ENCODE measurements at places on chromosomes 5 and 9.

DNA sequence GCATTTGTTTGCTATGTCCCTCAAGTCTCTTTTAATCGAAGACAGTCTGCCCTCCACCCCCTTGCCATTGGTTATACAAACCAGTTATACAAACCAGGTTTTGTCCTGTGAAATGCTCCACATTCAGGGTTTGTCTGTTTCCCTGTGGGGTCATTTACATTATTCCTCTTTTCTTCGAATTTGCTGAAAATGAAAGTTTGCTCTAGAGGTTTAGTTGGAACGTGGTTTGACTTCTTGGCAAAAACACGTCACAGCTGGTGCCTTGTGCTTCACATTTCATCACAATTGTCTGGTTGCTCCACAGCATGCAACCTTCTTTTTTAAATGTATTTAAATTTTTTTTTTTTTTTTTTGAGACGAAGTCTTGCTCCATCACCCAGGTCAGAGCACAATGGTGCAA is 4.2 kb upstream of the HAVCR2 start:
- DNase-seq: no peak

GRCh38 chr5:134249469-134250379 is 23.9 kb upstream of the PPP2CA start:
- no peak for DNase-seq

- no peak for DNase-seq
Measured at GRCh38 chr9:18397076-18397475, 76.9 kb upstream of the ADAMTSL1 start.

GRCh38 chr9:109705515-109705914 is 74.5 kb upstream of the PALM2AKAP2 start:
- DNase-seq: peak; percentile 16

DNA sequence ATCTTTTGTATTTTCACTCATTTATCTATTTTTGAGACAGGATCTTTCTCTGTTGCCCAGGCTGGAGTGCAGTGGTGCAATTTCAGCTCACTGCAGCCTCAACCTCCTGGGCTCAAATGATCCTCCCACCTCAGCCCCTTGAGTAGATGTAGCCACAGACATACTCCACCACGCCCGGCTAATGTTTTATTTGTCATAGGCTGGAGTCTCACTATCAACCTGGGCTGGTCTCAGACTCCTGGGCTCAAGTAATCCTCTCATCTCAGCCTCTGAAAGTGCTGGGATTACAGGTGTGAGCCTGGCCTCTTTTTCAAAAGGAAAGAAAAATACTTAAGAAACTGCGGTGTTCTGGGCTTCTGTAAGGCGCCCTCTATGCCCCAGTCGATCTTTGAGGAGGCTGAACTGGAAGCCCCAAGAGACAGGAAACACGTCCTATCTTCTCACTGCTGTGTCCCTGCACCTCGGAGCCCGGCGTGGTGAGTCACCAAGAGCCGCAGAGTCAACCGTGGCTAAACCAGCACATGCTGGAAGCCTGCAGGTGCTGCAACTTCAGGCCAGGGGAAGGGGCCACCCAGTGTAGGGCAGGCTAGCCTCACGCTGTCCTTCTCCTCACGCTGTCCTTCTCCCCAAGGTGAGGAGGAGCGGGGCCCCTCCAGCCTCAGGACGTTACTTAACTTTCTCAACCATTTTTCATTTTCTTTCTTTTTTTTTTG is 15.2 kb upstream of the LHX3 start:
- no peak for DNase-seq

GRCh38 chr5:148732692-148733091 is 78.4 kb upstream of the HTR4 start:
- DNase-seq: no peak

- DNase-seq: no peak
Measured at GRCh38 chr9:20364959-20365358, 257.3 kb downstream of the MLLT3 start.

DNA sequence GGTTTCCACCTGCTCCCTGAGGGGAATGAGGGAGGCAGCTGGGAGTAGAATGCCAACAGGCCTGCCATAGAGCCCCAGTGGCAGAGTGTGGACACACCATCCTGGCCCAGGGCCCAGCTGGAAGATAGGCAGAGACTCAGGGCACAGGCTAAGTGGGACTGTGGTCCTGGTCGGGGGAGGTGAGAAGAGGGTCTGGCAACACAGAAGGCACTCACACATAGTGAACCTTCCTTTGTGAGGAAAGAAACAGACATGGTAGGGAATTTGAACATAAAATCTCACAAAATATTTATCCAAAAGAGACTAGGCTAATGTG is 41.2 kb downstream of the WDR36 start:
- no peak for DNase-seq

DNA sequence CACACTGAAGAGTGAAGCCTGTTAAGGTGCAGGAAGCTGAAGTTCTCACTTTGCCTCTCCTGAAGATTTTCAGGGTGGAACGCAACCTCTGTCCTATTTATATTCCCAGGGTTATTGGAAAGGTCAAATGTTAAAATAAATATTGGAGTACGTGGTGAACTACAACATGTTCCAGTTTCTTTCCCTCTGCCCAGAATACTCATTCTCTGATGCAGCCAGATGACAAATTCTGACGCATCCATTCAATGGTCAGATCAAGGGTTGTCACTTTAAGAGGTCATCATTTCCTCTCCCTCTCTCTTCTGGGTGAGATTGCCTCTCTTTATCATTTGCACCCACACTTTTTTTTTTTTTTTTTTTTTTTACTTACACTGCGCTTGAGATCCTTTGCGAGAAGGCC is 277.1 kb downstream of the BRINP1 start:
- no peak for DNase-seq

- DNase-seq: no peak
Measured at GRCh38 chr9:92635760-92636159, 34.2 kb downstream of the IPPK start.

DNA sequence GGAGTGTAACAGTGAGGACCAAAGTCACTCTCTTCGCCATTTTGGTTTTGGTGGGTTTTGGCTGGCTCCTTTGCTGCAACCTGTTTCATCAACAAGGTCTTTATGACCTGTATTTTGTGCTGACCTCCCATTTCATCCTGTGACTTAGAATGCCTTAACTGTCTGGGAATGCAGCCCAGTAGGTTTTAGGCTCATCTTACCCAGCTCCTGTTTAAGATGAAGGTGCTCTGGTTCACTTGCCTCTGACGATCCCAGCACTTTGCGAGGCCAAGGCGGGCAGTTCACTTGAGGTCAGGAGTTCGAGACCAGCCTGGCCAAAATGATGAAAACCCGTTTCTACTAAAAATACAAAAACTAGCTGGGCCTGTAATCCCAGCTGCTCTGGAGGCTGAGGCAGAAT is 1.8 kb upstream of the CKS2 start:
- DNase-seq: no peak

DNA sequence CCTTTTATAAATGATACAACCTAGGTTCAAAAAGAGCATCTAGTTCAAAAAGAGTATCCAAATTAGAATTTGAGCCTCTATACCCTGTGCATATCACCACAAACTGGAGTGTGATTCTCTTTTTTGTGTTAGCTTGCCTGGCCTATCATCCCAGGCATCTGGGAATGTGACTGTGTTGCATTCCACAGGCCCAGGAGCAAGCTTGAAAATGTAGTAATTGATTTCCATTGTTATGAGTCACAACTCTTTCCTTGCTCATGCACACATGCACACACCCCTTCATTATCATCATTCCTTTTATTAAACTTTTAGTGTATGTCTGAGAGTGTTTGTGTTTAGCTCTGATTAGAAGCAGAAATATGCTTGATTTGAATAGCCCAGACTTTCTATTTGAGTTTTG is 75.2 kb downstream of the FCHO2 start:
- DNase-seq: peak; percentile 70

DNA sequence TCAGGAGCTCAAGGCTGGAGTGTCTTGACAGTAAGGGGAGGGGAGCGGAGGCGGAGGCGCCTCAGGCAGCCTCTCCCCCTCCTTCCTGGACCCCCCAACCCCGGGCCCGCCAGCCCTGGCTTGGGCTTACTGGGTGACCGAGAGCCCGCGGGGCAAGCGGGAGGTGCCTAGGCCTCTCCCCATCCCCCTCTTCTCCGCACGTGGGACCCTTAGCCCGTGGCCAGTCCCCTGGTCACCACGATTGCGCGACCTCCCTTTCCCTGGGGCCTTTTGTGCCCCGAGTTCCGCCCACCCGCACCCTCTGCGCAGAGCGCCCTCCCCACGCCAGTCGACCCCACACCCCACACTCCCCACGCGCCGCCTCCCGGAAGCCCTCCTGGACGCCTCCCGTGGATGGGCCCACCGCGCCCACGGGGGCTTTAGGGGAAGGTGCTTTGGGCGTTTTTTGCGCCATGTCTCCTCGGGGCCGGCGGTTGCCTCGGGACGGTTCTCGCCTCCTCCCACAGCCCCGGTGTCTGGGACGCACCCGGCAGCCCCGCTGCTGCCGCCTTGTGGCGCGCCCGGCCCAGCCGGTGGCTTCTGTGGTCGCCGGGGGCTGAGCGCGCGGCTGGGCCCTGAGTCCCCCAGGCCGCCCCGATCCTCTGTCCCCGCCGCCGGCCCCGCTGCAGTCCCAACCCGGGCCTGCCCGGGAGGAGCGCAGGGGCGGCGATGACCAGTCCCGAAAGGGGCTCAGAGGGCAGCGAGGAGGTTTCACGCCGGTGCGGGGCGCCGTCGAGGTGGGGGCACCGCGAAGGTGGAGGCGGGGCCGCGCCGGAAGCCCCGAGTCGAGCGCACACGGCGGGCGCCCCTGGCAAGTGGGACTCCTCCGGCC is 3.2 kb downstream of the TOR4A start:
- DNase-seq: no peak

GRCh38 chr9:38119560-38120236 is 50.7 kb upstream of the SHB start:
- peak; percentile 34 for DNase-seq

GRCh38 chr5:122600924-122601323 is 174.0 kb upstream of the SNX2 start:
- no peak for DNase-seq

DNA sequence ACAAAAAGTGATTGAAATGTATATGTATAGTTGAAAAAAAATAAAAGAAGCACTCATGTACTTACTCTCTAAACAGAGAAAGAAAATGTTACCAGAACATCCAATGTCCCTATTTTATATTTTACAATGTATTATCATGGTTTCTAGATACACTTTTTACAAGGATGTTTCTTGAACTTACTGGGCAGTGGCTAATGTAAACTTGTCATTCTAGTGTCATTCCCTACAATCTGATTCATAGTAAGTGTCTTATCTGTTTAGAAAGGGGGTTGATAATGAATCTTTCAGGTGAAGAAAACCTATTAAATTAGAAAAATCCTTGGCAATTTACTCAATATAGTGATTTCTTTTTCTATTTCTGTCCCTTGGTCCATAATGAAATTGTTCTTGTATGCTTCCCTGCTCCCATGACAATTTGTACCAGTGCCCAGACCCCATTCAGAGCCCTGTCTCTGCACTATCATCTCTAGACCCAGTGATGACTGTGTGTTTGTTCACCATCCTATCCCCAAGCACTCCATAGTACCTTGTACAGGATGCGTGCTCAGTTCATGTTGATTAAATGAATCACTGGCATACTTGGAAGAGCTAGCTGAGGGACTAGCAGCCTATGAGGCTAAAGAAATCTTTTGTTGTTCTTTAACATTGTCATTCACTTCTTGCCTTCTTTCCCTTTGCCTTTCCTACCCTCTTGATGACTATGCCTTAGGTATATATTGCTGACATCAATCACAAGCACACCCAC is 101.2 kb downstream of the HMHB1 start:
- peak; percentile 77 for DNase-seq

DNA sequence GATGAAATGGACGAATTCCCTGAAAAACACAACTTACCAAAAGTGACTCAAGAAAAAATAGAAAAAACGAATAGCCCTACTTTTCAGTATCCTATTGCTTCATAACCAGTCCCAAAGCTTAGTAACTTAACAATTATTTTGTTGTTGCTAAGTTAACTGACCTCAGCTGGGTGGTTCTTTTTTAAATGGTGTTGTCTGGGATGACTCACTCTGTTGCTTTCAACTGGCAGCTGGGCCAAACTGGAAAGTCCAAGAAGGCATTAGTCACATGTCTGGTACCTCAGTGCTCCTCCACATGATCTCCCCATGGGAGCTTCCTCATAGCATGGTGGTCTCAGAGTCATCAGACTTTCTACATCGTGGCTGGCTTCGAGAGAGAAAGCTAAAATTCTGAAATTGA is 47.8 kb upstream of the ADAMTS2 start:
- peak; percentile 31 for DNase-seq

DNA sequence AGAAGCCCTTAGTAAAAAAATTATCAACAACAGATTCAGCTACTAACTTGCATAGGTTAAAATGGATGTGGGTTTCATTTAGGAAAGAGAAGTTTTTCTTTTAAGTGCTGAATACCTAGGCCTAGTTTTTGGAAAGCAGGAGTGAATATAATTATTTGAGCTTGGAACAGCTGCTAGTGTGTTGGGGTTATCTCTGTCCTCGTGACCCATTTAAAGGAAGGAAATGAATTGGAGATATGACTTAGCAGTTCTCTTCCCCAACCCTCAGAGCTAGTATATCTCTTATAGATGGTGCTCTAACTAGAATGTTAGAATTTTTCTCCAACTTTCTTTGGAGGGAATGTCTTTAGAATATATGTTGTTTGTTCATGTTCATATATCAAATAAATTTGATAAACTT is 38.6 kb downstream of the ZNF366 start:
- no peak for DNase-seq
